Mononuclear cell (primary cell): ENCODE measurements at places on chromosomes 1 and 21. TPM values are rescaled to one million over a fixed set of nuclear protein-coding genes. Genes with fewer than 3 reads are reported as not detected.

C4BPA gene
- 0.10 TPM for total RNA-seq

C2CD2 gene
- total RNA-seq, result 5.6 TPM

GJA8 gene
- total RNA-seq, result not detected

CFHR1 gene
- not detected for total RNA-seq

GNG12 gene
- 0.21 TPM for total RNA-seq

GBP1 gene
- total RNA-seq, result 46.3 TPM

LHX4 gene
- total RNA-seq, result 0.10 TPM

NBPF20 gene
- 1.7 TPM for total RNA-seq

GAS5 gene
- total RNA-seq, result 745 TPM

TSPEAR gene
- not detected for total RNA-seq
